ENCODE measurements at places on chromosomes 6 and 20.

- DNase-seq = no peak
Measured at GRCh38 chr20:16955971-16956370, 207.8 kb downstream of the OTOR start.

- DNase-seq = no peak
Measured at GRCh38 chr6:45049188-45049843, 278.8 kb upstream of the RUNX2 start.

GRCh38 chr6:43113431-43114260 is 37.5 kb downstream of the PTK7 start:
- no peak for DNase-seq

GRCh38 chr6:169096388-169096787 is 157.3 kb downstream of the THBS2 start:
- DNase-seq = no peak

DNA sequence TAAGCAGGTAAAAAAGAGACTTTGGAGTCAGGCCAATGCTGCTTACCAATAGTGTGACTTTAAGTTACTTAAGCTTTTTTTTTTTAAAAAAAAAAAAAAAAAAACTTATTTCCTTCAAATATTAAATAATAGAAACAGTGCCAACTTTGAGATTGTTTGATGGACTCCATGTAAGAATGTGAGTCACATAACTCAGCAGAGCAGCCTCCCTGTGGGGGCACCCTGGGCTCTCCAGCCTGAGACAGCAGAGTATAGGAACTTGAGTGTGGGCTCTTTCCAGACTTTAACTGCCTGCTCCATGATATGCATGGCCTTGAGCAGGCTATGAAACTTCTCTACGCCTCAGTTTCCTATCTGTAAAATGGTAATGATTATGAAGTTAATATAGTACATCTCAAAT is 113.3 kb upstream of the SAMD5 start:
- DNase-seq = no peak

Measured in cortex of kidney (tissue), 1 donor.